ENCODE measurements at places on chromosomes 1 and 21.

DNA sequence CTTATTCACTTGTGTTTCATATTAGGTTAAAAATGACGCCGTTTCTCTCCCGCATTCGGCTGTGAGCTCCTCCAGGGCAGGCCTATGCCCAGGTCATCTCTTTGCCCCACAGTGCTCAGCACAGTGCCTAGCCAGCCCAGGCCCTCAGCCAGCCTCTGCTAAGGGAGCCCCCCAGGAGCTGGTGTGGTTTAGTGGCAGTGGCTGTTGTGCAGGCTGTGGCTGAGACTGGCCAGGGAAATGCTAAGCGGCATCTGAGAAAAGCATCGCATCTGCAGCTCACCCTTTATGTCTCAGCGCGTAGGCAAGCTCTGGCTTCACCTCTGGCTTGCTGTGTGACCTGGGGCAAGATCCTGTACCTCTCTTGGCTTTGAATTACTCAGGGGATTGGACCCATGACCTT is 275.1 kb downstream of the TRABD2B start:
- no peak for DNase-seq

DNA sequence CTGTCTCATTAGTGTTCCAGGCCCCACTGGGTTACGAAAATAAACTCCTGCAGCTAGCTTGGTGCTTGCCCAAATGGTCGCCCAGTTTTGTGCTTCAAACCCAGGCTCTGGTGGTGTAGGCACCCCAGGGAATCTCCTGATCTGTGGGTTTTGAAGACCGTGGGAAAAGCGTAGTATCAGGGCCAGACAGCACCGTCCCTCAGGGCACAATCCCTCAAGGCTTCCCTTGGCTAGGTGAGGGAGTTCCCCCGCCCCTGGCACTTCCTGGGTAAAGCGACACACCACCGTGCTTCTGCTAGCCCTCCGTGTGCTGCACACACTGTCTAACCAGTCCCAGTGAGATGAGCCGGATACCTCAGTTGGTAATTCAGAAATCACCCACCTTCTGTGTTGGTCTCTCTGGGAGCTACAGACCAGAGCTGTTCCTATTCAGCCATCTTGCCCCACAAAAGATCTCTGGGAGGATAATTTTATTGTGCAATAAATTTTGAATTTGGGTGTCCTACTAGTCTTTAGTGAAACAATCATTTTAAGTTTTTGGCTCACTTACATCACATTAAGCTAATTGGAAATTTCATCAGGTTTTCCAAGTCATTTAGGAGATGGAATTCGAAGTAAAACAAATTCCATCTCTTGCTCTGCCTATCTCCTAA is 9.4 kb upstream of the SLC25A24 start:
- no peak for DNase-seq

DNA sequence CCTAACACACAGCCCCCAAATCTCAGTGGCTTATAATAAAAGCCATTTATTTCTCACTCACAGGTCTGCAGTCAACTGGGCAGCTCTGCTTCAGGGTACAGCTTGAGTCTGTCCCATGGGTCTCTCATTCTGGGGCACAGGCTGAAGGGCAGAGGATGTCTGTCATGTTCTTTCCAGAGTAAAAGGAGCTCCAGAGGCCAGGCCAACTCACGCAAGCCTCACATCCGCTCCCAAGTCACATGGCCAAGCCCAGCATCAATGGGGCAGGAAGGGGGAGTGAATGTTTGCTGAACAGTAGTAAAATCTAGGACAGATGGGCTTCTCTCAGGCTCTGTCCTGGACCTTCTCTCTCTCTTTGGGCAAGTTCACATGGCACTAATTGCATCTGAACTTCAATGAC is 7.1 kb upstream of the SSBP3 start:
- no peak for DNase-seq

- no peak for DNase-seq
Measured at GRCh38 chr1:94719926-94720793, 100.0 kb upstream of the SLC44A3 start.
